ENCODE measurements at places on chromosomes 11 and 22. TPM values are rescaled to one million over a fixed set of nuclear protein-coding genes. Genes with fewer than 3 reads are reported as not detected.
A peak's percentile ranks its signal among the peaks of the same experiment; 100 is the strongest.

CARD18 gene
- not detected for total RNA-seq

KBTBD3 gene
- 14.3 TPM for total RNA-seq

C1QTNF4 gene
- 0.28 TPM for total RNA-seq

RPL27A gene
- total RNA-seq, result 1,415 TPM

DNA sequence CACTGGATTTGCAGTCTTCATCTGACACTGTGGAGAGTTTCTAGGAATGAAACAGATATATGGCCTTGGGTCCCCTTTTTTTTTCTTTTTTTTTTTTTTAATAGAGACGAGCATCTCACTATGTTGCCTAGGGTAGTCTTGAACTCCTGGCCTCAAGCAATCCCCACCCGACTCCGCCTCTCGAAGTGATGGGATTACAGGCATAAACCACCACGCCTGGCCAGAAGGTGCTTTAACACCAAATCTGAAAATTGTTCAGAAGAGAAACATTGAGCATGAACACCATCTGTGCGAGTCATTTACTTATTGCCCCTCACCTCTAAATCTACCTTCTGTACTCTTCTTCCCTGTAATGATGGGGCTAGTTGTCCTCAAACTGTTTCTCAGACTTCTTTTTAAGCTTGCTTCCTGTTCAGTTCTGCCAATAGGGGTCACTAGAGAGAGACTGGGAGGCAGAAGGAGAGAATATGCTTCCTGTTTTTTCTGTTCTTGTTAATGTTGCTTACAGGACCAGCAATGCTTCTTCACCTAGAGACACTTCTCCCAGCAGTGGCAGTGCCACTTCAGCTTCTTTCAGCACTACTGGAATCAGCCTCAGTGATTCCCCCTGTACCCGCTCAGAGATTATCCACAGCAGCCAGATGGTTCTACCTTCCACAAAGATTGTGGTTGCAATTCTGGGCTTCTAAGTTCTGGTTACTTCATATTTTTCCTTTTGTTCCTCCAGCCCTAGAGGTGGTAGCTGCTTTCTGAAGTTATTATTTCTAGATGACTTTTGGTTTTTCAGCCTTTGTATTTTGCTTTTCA is 20.8 kb upstream of the ZBED5 start:
- peak; percentile 75 for ATAC-seq
